ENCODE measurements at places on chromosomes 2 and 18.

DNA sequence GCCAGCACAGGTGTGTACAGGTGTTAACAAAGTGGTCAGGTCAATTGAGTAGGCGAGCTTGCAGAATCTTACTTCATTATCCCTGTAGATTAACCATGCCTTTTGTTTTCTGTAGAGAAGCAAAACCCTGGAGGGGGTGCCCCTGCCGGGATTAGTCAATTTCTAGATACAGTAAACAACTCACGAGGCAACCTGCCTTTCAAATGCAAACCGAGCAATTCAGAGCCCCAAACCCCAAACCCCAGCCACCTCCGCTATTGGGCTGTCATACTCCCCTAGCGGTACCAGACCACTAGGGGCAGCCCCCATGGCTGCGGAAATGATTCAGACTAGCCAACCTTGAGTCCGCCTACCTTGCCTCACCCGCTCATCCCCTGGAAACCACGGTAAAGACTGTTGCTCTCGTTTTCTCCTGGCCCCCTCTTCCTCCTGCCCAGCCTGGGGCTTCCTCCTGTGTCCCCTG, 61.4 kb upstream of the KIF5C start:
- no peak for DNase-seq

- DNase-seq: no peak
Observed at GRCh38 chr2:120653871-120654270, 81.8 kb upstream of the GLI2 start.

GRCh38 chr2:187543488-187543887, 10.7 kb downstream of the TFPI start:
- DNase-seq: no peak

GRCh38 chr2:101362316-101362715, 25.0 kb downstream of the CREG2 start:
- no peak for DNase-seq

GRCh38 chr2:67463810-67464209, 66.7 kb downstream of the ETAA1 start:
- peak; percentile 91 for DNase-seq

DNA sequence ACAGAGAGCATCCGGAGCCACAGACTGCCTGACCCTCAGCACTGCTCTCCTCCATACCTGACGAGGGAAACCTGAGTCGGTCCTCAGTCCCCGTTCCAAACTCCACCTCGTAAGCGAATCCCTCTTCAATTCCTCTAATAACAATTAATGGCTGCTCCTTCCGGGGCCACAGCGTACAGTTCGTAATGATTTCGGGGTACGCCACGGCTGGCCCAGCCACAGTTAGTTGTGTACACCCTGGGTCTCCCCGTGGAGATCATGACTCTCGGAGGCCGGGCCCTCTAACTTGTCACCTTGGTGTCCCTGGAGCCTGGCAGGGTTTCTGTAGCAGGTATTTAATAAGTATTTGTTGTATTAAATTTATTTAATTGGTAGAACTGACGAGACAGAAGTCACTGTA, 121.5 kb downstream of the EIPR1 start:
- no peak for DNase-seq

DNA sequence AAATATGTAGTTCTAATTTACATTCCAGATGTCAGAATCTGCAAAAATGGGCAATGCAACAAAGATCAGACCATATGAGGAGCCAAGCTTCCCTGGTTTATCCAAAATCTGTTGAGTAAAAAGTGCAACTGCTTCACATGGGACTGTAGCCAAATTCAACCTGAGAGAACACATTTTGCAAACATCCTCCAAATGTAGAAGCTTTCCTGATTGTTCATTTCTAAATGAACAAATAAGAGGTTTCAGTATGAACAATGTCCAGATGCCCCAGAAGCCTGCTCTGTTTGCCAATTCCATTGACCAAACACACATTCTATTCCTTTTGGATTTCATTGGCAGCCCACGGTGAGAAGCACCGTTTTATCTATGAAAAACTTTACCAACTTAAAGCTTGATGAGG, 117.9 kb upstream of the OSR1 start:
- DNase-seq: no peak

GRCh38 chr2:31937741-31938140, 73.1 kb downstream of the MEMO1 start:
- no peak for DNase-seq

GRCh38 chr18:12420821-12421421, 13.2 kb downstream of the PRELID3A start:
- DNase-seq: no peak

- no peak for DNase-seq
Observed at GRCh38 chr2:61421611-61422010, 49.3 kb downstream of the USP34 start.

DNA sequence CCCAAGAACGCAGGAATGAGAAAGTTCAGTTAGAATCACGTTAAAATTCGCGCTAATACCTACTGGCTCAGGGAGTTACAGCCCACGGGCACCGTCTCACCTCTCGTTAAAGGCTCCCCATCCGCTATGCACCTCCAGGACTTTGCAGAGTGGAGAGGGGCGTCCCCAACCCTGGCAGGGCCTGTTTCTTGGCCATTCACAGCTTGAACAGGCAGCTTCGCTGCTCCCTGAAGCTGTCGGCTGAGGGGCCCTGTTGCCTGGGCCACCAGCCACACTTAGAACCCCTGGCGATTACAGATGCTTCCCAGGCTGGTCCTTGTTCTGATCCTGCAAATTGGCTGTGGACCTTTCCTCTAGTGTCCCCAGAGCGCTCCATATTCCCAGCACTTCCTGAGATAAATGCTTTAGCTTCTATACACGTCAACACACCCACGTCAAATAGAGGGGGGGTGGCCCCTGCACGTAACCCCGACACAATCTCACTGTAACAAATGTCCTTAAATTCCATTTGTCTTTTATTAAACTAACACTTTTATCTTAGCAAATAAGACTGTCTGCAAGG, 16.8 kb upstream of the SNTG2 start:
- DNase-seq: no peak

DNA sequence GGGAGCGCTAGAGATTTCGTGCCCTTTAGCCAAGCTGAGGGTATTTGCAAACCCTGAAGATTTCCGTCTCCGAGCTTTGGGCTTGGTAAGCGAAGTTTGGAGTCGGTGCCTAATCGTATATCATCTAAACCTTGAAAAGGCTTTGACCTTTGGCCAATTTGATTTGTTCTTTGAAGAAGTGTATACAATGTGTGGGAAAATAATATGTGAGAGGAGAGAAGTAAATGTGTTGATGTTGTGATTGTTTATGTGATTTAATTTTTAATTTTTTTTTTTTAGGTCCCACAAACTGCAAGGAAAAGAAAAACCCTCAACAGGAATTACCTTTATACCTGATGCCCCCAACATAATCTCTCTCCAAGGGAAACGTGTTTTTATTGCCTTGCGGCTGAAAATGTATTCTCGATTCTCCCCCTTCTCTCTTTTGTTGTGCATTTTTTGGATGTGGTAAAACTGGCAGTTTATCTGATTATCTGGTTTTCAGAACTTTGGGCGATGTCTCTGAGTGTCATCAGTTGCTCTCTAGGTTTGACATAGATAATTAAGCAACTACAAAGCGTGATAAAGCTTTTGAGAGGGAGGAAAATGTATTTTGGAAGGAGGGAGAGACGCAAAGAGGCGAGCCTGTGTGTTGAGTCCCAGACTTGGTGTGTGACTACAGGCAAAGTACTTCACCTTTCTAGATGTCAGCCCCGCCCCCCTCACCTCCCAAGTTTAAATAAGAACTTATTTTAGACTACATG, 912 bp upstream of the FBXO11 start:
- no peak for DNase-seq

GRCh38 chr2:10330700-10331026, 28.0 kb downstream of the HPCAL1 start:
- no peak for DNase-seq

DNA sequence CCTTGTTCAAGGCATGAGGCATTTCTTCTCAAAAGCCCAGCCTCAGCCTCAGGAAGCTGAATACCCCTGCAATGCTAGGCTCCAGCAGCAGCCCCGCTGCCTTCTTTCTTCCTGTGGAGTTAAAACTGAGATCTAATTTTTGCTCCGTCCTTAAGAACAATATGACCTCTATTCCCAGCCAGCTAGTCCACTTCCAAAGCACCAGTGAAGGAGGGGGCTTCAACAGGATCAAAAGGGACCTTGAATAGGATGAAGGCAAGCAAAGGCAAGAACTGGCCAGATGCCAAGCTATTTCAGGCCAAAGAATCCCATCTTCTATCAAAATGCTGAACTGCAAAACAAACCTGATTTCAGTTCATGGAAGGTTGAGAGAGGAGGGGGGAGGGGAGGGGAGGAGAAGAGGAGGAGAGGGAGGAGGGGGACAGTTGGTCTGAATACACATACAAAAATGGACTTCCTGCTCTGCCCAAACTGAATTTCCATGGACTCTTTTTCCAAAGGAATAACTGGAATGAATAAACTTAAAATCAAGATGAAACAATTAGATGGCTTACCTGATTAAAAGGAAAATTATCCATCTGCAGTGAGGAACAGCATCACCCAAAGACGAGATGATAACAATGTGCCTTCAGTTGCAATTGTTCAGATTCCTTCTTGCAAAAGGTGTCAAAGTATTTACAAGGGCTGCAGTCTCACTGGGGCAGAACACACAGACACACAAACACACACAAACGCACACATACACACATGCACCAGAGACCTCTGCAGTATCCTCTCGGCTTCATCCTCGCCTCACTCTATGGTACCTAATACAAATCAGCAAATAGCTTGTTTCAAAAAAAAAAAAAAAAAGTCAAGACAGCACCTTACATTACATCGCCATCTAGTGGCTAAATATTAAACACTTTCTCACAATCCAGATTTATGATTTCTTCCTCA, at the start of gene SCN1A:
Gene SCN1A (minus strand): TSS at position 804 of the 939 bp plus-strand sequence. CDS start 54,399 bp downstream, outside the sequence.
- DNase-seq: peak; percentile 50

- DNase-seq: no peak
Observed at GRCh38 chr2:1995987-1996386, 251.7 kb upstream of the PXDN start.

DNA sequence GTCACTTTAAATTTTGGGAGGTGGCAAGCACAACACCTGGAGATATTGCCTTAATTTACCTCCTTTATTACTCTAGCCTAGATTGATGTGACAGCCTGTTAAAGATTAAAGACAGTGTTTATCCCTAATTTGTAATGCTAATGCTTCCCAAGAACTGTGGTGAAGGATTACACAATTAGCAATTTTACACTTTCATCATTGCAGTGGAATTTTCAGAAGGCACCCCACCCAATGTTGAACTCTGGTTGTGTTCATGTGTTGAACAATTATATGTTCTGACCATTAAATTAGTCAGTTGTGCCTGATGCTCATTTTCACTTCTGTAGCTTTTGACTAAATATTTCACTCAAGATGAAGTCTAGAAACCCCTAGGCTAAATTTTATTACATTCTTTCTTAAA, 317.1 kb upstream of the CWC22 start:
- DNase-seq: no peak

- DNase-seq: peak; percentile 80
Observed at GRCh38 chr2:191376981-191377629, 131.9 kb downstream of the MYO1B start.

DNA sequence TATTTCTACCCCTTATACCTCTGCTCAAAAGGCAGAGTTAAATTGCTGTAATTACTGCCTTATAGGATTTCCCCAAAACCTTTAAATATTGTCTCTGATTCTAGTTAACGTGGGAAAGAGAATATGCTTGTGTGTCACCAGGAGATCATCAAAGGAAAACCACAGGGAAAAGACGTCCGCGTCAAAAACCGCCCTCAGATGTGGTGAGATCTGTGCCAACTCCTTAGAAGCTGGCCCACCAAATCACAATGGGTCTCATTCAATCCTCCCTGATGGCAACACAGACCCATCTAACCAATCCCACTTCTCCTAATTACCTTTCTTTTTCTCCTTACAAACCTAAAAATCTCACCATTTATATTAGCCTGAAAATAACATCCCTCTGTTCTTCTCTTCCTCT, 25.4 kb downstream of the VPS54 start:
- DNase-seq: peak; percentile 60

DNA sequence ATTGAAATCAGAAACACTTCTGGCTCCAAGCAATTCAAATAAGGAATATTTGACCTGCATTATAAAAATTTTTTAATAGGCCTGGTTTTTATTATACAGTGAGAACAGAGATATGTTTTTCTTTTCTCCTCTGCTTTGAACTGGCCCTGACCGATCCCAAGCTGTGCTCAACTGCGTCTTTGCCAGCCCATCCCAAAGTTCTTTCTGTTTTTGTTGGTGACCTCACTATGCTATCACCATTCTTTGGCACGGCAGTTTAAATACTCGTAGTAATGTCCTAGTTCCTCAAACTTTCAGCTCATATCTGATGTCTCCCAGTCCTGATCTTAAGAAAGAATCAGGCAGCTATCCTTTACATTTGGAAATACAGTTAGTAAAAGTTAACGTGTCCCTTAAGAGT, 42.3 kb upstream of the NETO1 start:
- no peak for DNase-seq

- DNase-seq: no peak
Observed at GRCh38 chr18:55839343-55839742, 251.4 kb upstream of the TCF4 start.

DNA sequence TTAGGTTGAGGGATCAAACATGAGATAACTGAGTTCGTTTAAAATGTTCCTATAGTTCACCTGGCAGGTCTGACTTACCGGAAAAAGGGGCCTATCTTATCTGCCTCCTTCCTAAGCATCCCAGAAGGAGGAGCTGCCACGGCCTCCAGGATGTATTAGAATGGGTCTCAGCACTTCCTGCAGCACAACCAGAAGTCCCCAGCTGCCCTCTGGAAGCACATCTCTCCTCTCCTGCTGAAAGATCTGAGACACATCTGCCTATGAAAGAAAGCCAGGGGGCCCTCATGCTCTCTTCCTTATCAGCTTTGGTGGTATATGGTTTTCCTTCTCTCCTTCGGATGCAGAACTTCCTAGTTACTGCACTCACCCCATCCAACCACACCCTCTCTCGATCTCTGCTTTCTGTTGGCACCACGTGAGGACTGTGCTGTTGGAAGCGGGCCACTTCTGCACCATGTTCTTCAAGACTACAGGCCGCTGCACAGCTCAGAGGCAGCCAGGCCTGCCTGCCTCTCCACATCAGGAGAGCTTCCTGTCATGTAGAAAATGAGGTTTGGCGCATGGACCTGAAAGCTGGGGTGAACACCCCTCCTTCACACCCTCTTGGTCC, 6.5 kb downstream of the IGFBP5 start:
- no peak for DNase-seq

GRCh38 chr2:70425682-70426301, 123.9 kb upstream of the FAM136A start:
- DNase-seq: no peak

- DNase-seq: no peak
Observed at GRCh38 chr2:60319031-60319547, 234.4 kb downstream of the BCL11A start.

DNA sequence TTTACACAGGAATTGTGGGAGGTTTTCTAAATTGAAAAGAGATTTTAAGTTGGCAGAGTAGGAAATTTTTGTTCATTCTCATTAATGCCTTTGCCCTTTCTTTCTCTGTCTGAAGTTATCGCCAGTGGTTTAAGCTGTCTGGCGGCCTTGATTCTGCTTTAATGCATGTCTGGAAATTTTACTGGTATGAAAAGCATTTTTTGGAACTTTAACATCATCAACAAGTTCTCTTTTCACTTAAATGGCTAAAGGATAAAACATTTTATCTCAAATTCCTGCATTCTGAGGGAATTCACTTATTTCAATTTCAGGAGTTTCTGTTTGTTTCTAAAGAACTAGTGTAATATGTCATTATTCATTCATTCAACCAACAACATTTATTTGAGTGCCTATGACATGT, 233.9 kb upstream of the FOSL2 start:
- DNase-seq: no peak
